NCI-H1694 (cell line): ENCODE measurements at places on chromosomes 4 and X.

GRCh38 chr4:2352171-2352570 is 66.3 kb downstream of the ZFYVE28 start:
- DNase-seq = no peak

DNA sequence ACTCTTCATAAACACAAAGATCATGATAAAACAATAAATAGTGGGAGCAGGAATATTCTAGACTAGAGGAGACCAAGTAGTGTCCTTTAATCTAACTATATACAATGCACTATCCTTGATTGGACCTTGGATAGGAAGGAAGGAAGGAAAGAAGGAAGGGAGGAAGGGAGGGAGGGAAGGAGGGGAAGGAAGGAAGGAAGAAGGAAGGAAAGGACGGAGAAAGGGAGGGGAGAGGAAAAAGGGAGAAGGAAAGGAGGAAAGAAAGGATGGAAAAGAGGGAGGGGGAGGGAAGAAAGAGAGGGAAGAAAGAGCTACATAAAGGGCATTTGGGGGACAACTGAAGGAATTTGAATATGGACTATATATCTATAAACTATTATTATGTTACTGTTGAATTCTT is 95.0 kb upstream of the SMARCAD1 start:
- DNase-seq = no peak

GRCh38 chr4:4937926-4938325 is 78.5 kb downstream of the MSX1 start:
- DNase-seq = no peak

DNA sequence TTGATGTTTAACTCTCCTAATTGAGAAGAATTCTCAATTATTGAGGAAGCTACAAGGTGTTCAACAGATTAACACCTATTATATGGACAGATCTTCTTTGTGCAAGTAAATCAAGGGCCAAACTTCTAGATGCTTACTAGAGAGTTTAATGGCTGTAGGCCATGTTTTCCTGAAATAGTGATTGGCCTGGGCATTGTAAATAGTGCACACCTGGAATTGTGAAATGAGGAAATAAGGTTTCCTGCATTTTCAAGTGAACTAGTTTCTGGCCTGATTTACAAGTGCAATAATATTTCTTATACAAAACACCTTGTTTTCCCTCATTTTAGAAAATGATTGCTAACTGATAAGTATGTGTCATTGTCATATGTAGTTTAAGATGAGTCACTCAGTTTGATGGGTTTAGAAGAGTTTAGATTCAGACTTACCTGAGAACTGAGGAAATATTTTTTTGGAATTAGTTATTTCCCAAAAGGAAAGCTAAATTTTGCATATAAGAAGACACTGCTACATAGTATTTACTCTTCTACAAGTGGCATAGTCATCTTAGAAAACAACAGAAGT is 21.2 kb downstream of the AFF1 start:
- DNase-seq = no peak

DNA sequence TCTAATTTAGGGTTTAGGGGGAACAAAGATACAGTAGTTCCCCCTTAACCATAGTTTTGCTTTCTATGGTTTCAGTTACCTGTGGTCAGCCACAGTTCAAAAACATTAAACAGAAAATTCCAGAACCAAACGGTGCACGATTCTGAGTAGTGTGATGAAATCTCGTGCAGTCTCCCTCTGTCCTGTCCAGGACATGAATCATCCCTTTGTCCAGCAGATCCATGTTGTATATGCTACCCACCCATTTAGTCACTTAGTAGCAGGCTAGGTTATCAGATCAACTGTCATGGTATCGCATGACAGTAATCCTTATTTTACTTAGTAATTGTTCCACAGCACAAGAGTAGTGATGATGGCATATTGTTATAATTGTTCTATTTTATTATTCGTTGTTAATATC is 556.1 kb downstream of the IL1RAPL1 start:
- DNase-seq = no peak
